D341Med (cell line): ENCODE measurements at places on chromosomes 6 and 20.

- DNase-seq, result no peak
Observed at GRCh38 chr6:85460154-85460920, 10.5 kb downstream of the NT5E start.

GRCh38 chr6:72712910-72713309, 91.0 kb downstream of the KCNQ5 start:
- DNase-seq, result no peak

DNA sequence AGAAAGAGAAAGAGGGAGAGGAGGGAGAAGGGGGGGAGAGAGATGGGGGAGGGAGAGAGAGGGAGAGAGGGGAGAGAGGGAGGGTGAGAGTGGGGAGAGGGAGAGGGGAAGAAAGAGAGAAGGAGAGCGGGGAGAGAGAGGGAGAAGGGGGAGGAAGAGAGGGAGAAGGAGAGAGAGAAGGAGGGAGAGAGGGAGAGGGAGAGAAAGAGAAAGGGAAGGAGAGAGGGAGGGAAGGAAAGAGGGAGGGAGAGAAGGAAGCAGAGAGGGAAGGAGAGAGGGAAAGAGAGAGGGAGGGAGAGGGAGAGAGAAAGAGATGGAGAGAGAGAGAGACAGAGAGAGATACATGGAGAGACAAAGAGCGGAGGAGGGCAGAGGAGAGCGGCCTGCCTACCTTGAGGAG, 23.8 kb downstream of the GATA5 start:
- DNase-seq, result no peak

DNA sequence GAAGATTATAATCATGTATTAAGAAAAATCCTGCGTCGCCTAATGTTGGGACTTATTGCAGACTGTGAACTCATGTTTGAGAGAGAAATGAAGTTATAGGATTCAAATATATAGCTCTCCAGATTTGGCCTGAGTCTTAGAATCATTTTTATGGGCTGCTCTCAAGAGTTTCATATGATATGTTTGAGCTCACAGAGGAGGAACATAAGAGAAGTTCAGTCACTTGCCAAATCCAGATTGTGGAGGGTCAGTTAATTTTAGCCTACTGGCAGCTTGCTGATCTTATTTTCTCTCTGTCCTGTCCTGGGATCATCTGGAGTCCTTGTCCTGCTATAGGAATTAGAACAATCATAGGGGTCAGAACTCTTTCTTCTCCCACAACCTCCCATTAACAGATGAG, 186.1 kb upstream of the SUPT3H start:
- DNase-seq, result no peak

DNA sequence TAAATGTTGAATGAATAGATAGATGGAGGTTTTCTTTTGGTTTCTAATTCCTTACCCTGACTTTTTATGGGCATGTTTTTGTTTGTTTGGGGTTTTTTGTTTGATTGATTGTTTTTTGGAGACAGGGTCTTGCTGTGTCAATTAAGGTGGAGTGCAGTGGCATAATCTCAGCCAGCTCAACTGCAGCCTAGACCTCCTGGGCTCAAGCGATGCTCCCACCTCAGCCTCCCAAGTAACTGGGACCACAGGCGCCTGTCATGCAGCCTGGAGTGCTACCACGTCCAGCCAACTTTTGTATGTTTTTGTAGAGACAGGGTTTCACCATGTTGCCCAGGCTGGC, 1.5 kb upstream of the NUDT3 start:
- DNase-seq, result no peak

DNA sequence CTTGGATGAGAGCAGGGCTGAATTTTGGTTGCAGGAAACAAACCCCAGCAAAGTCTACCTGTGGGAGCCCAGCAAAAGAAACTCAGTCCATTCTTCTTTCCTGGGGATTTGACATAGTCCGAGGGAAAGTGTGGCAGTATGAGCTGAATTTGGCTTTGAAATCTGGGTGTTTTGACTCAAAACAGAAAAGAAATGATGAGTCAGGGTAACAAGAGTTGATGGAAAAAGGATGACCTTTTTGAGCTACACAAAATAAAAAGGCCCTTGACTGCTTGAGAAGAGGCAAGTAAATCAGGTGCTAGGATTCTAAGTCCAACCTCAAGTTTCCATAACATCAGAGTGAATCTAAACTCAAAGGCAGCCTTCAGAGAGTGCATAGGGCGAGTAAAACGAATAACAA, 163.3 kb upstream of the BMP2 start:
- no peak for DNase-seq

DNA sequence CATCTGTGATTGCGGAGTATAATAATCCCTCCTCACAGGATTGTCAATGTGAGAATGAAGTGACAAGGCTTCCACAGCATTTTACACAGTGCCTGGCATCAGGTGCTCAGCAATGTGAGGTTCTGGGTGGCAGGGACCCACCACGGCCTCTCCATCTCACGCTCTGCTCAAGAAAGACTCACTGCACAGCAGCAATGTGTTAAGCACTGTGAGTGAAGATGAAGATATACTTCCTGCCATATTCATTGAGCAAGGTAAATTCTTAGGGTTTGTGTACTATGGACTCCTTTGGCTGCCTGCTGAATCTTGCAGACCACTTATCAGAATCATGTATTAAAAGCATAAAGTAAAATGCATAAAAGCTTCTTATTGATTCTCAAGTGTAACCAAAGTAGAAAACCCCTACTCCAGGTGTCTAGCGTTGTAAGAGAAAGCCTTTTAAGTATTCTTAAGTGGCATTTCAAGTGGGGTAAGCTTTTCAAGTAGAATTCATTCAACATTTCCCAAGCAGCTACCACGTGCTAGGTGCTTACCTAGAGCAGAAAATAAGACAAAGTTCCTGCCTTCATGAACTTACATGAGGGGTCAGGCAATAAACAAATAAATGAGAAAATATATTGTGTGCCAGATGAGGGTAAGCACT, 17.0 kb upstream of the MEP1A start:
- DNase-seq, result no peak

DNA sequence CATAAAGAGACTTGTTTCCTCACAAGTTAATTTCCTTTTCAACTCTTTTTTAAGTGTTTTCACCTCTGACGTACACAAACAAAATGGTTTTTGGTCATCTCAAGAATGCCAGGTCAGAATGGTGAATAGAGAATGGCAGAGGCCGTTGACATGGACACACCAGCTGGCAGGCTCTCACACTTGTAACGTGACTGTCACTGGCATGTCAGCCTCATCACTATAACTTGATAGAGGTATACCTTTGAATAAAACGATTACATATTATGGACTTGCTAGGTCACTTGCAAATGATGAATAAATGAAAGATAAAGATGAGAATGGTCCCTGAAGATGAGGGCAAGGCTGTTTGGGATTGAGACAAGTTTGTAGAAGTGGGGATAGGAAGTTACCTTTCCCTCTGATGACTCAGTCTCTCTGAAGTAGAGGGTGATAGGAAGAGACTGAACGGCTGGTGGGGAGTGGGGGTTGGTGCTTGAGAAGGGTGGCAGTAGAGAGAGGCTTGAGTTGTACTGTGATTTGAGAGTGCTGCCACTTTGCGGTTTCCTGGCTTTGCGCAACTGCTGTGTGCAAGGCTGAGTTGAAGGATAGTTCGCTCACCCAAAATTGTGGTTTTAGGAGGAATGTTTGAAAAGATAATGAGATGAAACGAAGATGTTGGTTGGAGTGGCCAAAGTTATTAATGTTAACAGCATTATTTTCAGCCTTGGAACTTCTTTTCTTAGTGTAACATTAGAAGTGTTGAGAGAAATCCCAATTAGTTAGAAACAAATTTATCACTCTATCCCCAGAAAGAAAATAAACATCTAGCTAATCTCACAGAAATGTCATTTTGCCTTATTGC, 30.3 kb downstream of the TBPL1 start:
- no peak for DNase-seq

DNA sequence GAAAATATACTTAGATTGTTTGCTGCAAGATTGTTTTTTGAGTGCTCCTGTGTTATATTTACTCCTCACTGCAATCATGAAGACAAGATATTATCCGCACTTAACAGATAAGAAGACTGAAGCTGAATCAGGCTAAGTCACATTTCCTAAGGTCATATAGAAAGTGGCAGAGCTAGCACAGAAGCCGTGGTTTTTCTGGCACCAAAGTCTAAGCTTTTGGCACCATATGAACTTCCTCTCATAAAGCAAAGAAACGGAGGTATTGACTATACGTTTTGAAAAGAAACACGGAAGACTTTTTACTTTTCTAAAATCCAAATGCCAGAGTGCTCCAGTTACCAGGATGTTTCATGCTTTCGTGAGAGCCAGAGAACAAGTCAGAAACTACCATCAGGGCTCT, 9.3 kb upstream of the DTD1 start:
- DNase-seq, result no peak

GRCh38 chr6:161115468-161115867, 123.9 kb downstream of the MAP3K4 start:
- DNase-seq, result no peak
